ENCODE measurements at places on chromosomes 4 and X.
A peak's percentile ranks its signal among the peaks of the same experiment; 100 is the strongest.

DNA sequence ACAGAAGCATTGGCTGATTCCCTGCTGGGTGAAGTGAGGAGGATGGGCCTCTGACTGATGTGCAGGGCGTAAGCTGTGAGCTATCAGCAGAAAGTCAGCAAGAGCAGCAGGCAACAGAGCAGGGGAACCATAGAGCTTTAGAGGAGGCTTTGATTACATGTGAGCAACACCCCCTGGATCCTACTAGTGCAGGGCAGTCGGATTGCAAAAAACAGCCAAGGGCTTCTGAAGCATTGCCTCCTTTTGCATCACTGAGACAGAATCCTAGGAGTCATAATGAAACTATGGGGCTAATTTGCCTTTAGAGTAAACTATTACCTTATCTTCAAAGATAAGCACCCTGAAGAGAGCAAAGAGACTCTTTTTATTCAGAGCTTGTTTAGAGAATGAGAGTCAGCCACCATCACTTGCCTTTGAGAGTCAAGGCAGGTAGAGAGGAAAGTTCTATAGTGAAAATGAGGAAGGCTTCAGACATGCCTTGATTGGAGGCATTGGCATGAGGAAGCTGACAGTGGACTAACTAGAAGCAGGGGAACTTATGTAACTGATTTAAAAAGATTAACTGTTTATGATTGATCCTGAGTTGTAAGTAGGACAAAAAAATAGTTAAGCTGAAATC lies 420.3 kb downstream of the PDHA2 start:
- no peak for DNase-seq

- no peak for DNase-seq
These were observed 36.0 kb downstream of the CCNG2 start for GRCh38 chr4:77193046-77193445.

DNA sequence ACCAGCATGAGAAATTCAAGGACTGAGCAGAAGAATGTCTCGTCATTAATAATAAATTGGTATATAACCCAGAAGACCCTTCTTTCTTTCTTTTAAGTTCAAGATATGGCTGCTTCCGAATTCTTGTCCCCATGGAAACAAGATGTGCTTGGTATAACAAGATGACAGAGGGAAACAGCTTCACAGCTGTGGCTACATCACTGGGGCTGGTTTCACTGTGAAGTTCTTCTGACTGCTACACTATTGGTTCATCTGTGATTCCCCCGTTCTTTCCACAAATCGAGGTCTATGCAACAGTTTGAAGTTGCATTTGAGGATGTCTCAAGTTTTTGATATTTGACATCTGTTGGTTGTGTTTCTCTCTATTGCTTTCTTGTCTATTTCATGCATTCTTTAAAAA lies 12.3 kb upstream of the DTHD1 start:
- no peak for DNase-seq

DNA sequence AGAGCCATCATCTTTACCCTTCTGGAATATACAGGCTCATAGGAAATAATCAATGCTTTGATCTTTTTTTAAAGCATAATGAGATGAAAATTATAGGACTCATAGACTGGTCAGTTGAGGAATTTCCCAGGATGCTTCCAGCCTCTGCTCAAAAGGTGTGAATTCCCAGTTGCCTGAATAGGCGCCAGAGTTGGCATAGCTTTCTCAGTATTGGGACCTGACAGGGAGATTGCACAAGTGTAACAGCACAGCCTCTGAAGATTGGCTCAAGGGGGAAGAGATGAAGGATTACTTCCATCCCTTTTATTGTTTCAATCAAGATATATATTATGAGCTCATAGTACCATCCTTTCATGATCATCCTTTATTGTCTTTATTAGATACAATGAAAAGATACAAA lies 17.9 kb downstream of the TET2 start:
- DNase-seq, result no peak

DNA sequence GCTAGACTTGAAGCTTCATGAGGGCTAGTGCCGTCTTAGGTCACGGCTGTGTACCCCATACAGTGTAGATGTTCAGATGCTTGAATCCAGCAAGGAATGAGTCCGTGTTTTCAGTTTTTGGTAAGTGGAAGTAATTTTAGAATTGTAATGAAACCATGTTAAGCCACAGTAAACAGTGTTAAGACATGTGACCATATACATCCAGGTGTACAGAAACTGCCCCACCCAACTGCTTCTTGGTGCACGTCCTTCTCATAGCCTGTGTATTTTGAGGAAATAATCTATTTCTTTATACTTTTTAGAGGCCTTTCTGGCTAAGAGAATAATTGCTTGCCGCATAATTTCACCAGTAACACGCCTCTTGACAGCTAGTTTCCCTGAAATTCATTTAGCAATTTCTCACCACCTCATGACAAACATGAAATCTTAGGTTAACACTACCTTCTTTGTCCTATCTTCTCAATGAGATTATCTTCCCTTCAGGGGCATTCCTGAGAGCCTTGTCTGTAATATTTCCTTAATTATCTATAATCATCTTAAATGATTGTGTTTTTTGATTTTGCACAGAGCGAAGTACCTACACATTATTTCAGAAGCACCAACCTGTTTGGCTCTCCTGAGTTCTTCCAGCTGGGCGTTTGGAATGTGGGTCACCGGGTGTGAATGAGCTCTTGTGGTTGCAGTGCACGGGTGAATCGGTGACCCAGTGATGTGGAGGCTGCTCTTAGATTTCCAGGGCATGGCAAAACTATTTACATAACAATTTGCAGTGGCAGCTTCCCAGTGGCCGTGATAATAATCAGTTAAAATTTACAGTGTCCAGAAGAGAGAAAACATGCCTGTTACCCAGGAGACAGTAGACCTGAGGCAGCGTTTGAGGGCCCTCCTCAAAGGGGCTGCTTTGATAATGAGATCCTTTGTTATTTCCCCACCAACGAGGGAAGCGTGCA lies 50.2 kb upstream of the TADA2B start:
- no peak for DNase-seq

GRCh38 chr4:78155616-78156105 lies 98.5 kb downstream of the FRAS1 start:
- DNase-seq, result no peak

DNA sequence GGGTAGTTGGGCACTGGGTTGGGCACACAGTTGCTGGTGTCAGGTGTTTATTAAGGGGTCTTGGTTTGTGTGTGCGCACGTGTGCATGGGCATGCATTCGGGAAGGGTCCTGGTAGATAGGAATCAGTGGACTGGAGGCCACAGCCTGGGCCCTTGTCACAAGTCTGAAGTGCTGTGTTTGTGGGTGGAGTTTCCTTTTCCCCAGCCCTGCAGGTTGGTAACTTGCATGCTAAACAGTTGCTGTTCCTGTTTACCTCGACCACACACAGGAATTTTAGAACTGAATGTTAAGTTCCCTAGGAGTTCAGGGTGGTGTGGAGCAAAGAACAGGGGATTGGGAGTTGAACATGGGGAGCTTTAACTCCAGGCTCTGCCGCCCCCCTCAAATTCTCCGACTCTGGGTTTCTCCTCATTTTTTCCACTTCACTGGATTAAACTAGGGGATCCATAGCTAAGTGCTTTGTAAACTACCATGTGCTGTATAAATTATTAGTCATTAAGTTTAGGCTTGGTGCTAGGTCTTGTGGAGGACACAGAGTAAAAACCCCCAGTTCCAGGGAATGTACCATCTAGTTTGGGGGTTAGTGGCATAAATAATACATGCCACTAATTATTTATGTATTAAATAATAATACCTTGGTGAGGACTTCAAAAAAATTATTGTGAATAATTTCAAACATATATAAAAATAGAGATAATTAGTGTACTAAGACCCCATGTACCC lies 49.0 kb downstream of the STARD8 start:
- DNase-seq, result no peak

- no peak for DNase-seq
These were observed 31.4 kb upstream of the PITX2 start for GRCh38 chr4:110654254-110654635.

DNA sequence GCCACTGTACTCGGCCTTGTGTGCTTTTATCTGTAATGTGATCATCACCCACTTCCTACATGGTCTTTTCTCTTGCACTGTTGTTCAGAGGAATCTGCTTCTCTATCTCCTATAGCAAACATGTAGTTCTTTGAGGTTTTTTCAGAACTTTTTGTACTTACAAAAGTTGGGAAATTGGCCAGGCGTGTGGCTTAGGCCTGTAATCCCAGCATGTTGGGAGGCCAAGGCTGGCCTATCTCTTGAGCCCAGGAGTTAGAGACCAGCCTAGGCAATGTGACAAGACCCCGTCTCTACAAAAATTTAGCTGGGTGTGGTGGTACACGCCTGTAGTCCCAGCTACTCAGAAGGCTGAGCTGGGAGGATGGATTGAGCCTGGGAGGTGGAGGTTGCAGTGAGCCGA lies 30.4 kb downstream of the TAF1 start:
- DNase-seq, result no peak

DNA sequence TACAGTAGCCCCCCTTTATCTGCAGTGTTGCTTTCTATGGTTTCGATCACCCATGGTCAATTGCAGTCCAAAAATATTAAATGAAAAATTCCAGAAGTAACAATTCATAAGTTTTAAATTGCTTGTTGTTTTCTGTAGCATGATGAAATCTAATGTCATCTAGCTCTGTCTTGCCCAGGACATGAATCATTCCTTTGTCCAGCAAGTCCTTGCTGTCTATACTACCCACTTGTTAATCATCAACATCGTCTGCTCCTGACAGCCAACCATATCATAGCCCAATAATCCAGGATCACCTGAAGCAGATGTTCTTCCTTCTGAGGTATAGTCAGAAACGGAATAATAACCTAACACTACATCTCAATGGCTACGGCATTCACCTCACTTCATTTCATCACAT lies 79.8 kb downstream of the ADAMTS3 start:
- no peak for DNase-seq

DNA sequence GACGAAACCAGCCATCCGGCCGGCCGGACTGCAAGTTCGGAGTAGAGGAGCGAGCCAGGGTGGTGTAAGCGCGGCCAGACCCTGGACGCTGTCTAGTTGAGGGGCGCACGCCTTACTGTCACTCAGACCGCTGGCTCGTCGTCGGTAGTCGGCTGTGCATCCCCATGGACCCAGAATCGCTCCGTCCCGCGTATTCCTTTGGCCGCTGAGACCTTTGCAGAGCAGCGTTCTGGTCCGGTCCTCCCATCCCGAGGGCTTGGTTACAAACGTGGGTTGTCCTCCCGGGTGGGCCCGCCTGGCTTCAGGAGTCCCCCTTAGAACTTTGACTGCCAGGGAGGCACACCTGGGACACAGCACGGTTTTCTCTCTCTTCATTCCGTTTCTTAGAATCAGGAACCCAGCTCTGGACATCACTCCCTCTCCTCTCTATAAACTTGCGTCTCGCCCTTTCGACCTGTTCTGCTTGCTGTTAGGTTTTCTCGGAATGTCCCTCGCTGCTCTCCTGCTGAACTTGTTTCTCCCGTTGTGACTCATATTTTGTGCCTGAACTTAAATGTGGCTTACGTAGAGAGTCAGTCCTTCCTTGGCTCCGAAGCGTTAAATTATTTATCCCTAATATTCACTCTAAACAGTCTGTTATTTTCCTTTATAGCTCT lies 672 bp downstream of the PGM2 start:
- DNase-seq, result no peak

- no peak for DNase-seq
These were observed 7.0 kb upstream of the TXK start for GRCh38 chr4:48141048-48141447.

- no peak for DNase-seq
These were observed 18.0 kb downstream of the SPINK2 start for GRCh38 chr4:56803471-56803870.

DNA sequence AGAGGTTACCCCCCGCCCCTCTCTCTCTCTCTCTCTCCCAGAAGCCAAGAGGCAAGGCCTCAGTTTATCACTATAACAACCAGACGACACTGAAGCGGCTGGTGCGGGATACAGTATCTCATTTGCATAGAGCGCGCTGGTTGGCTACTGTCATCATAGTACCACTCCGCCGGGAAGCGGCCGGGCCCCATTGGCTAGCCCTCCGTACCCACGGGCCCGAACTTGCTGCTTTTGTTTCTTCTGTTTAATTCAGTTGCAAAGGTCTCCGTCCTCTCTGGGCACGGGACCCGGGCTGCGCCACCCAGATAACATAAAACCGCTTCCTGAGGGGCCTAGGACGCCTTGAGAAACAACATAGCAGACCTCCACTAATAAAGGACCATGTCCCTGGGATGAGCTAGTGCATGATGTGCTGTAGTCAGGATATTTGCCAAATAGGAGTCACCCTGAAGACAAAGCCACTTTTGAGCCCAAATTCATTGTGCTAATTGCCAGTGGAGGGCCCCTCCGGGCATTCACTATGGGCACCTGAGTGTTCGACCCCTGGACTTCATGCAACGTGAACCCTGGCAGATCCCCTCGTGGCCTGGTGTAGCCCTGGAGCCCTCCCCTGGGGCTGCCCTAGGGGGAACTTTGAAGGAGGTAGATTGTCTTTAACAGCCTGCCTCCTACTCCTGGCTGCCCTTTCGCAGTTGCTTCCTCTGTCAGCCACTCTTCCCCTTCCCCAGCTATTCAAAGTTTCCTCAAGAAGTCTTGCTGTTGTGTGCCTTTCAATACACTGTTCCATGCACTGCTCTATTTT lies at the start of gene PCYT1B:
Gene PCYT1B, minus strand, starts transcription at position 91 of the 802 bp plus-strand sequence. CDS start 242 bp downstream, outside the sequence.
- peak; percentile 19 for DNase-seq

- DNase-seq, result no peak
These were observed 14.7 kb downstream of the GAK start for GRCh38 chr4:917466-917865.

- DNase-seq, result no peak
These were observed 18.2 kb upstream of the SLC25A14 start for GRCh38 chrX:130321550-130321949.

DNA sequence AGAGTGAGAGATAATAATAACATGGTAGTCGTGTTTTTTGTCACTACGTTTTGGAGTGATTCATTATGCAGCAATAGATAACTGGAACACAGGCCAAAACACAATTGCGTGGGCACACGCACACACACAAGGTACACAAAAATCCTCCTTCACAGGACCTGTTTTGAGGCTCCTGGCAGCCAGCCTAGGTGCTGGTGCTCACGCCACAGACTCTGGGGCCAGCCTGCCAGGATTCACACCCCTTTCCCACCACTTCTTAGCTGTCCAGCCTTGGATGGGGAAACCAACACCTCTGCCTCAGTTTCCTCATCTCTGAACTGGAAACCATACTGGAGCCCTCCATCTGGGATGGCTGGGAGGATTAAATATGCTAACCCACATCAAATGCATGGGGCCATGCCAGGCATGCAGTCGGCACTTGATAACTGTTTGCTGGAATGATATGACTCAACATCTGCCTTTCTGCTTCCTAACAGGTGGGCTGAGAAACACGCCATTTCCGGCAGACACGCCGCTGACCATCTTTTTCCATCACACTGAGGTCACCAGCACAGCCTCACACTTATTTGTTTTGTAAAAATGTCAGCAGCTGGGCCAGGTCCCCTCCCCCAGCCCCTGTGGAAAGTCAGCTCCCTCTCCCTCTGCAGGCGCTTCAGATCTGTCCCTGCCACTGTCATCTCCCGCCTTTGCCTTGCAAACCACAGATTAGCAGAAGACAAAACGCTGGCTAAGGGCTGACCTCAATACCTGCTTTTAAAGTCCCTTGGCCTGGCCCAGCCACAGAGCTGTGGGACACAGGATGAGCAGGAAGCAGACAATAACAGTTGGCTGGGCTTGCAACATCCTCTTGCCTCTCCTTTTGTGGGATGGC lies 237.5 kb downstream of the BCOR start:
- peak; percentile 42 for DNase-seq

GRCh38 chrX:150958177-150958576 lies 25.0 kb upstream of the HMGB3 start:
- no peak for DNase-seq

All from stimulated activated CD8-positive, alpha-beta memory T cell treated with anti-CD3 and anti-CD28 coated beads, Interleukin-4, amount 100 ng/mL, for 1 hour (primary cell).